ENCODE measurements at places on chromosomes 6 and 20. TPM values are rescaled to one million over a fixed set of nuclear protein-coding genes. Genes with fewer than 3 reads are reported as not detected.

The GPRC6A gene
- not detected for polyA plus RNA-seq

The TRIM10 gene
- not detected for polyA plus RNA-seq

The SSTR4 gene
- not detected for polyA plus RNA-seq

The NUS1 gene
- polyA plus RNA-seq = 8.2 TPM

The GGTLC1 gene
- not detected for polyA plus RNA-seq

The RPP21 gene
- 167 TPM for polyA plus RNA-seq

The SLC29A1 gene
- polyA plus RNA-seq = 539 TPM

The SH3BGRL2 gene
- 2.0 TPM for polyA plus RNA-seq

The COL12A1 gene
- 48.5 TPM for polyA plus RNA-seq

The JPH2 gene
- polyA plus RNA-seq = not detected

The KIF25 gene
- not detected for polyA plus RNA-seq

The UTRN gene
- polyA plus RNA-seq = 29.4 TPM

The FAM83B gene
- not detected for polyA plus RNA-seq

The RAD21L1 gene
- not detected for polyA plus RNA-seq

The MUC21 gene
- not detected for polyA plus RNA-seq

The BPIFB2 gene
- polyA plus RNA-seq = not detected

The HLA-G gene
- not detected for polyA plus RNA-seq

The GRM1 gene
- 0.03 TPM for polyA plus RNA-seq
